ENCODE measurements at places on chromosomes 11 and 22. TPM values are rescaled to one million over a fixed set of nuclear protein-coding genes. Genes with fewer than 3 reads are reported as not detected.

DEFB131B gene
- total RNA-seq: not detected

FDXACB1 gene
- total RNA-seq: 2.0 TPM

TUG1 gene
- total RNA-seq: 66.9 TPM

OR51I1 gene
- total RNA-seq: not detected

SLC22A8 gene
- total RNA-seq: not detected

GLYATL1 gene
- total RNA-seq: 0.17 TPM

ENTHD1 gene
- total RNA-seq: not detected

MPZL3 gene
- total RNA-seq: 7.3 TPM

CLTCL1 gene
- 4.2 TPM for total RNA-seq

SCGB1A1 gene
- not detected for total RNA-seq

TIGD3 gene
- total RNA-seq: 0.23 TPM

MS4A6E gene
- not detected for total RNA-seq

OVCH2 gene
- not detected for total RNA-seq

ZNF214 gene
- 1.7 TPM for total RNA-seq

TESMIN gene
- 2.4 TPM for total RNA-seq

DMC1 gene
- total RNA-seq: 1.8 TPM

TMEM25 gene
- 36.1 TPM for total RNA-seq

MMP11 gene
- 7.3 TPM for total RNA-seq

MPEG1 gene
- total RNA-seq: not detected

OR52I1 gene
- not detected for total RNA-seq

PIM3 gene
- total RNA-seq: 464 TPM

Data from dermis blood vessel endothelial cell (primary cell).